T-helper 9 cell (primary cell): ENCODE measurements at places on chromosomes 1 and 21.
A peak's percentile ranks its signal among the peaks of the same experiment; 100 is the strongest.

- no peak for DNase-seq
Measured at GRCh38 chr1:30887485-30888315, 20.9 kb downstream of the SDC3 start.

DNA sequence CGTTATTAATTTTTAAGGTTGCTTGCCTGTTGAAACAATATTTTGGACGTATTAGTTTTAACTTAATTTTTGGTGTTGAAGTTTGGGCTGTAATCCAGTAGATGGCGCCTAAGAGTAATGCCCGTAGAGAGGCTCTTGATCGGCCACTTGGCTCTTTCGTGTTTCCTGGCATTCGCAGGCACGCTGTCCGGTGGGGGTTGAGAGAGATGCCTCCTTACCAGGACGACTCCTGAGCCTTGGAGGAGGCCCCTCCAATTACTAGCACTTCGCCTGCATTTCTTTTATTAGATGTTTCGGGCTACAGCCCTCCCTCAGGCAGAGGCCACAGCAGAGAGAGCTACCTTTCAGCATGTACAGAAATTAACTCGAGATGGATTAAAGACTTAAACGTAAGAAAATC, 12.0 kb downstream of the OR2M4 start:
- DNase-seq: no peak

GRCh38 chr1:171718848-171719247, 23.0 kb downstream of the VAMP4 start:
- no peak for DNase-seq

DNA sequence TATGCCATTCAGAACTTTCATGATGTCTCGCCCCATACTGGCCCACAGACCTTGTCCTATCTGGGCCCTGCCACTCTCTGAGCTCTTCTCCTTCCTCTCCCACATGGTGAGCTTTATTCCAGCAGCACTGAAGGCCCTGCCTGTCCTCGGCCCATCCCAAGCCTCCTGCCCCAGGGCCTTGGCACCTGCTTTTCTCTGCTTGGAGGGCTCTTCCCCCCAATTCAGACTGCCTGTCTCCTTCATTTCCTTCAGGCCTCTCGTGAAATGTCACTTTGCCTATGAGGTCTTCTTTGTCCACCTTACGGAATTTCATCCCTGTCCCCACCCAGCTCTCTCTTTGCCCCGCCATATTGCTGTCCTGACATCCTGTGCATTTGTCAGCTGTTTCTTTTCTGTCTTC, 191.7 kb upstream of the POU3F1 start:
- DNase-seq: no peak

- no peak for DNase-seq
Measured at GRCh38 chr1:205066141-205066818, 18.0 kb downstream of the TMEM81 start.

DNA sequence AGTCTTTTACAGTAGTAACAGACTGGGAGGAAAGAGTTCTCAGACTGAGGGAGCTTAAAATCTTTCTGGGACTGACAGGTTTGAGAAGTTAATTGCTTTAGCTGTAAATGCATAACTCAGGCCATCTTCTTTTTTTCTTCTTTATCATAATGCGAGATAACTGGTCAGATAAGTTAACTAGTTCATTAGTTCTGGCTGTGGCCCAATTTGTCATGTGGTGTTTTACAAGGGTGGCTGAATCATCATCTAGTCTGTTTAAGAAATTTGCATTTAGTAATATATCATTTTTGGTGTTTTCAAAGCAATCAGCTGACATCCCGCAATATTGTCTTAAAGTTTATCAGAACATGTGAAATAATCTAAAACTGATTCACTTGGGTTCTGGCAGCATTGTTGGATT, 14.0 kb downstream of the HSD3B2 start:
- no peak for DNase-seq

- no peak for DNase-seq
Measured at GRCh38 chr1:172753964-172754363, 95.1 kb downstream of the FASLG start.

DNA sequence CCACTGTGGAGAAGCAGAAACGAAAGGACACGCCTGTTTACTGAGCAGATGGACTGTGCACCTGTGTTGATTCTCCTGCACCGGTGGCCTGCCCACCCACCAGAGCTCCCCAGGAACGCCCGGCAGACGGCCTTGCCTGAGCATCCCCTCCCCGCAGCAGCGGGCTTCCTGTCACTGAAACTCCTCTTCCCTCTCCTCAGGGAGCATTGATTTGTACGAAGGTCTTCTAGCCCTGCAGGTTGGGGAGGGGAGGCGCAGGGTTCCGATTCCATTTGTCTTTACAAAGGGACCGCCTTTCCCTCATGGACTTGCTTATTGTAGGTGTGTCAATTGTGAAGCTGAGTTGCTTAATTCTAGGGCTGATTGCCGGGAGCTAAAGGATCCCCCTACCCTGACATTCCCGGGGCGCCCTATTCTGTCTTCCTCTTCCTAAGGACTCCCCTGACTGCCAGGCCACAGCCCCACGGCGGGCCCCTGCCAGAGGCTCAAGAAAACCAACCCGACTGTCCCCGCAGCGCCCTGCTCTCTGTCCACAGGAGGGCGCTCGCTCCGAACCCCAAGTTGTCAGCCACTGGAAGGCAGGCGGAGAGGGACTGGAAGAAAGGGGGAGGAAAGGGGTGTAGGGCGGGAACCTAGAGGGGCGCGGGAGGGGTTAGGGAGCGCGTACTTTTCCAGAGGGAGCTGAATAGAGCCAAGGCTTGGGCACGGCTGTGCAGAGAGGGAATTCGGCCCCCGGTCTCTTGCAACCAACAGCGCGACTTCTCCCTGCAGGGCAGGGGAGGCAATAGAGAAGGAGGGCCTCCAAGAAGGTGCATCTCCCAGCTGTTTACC, 2.8 kb downstream of the S100A6 start:
- DNase-seq: peak; percentile 77

- no peak for DNase-seq
Measured at GRCh38 chr21:42120903-42121535, 49.9 kb downstream of the UMODL1 start.

DNA sequence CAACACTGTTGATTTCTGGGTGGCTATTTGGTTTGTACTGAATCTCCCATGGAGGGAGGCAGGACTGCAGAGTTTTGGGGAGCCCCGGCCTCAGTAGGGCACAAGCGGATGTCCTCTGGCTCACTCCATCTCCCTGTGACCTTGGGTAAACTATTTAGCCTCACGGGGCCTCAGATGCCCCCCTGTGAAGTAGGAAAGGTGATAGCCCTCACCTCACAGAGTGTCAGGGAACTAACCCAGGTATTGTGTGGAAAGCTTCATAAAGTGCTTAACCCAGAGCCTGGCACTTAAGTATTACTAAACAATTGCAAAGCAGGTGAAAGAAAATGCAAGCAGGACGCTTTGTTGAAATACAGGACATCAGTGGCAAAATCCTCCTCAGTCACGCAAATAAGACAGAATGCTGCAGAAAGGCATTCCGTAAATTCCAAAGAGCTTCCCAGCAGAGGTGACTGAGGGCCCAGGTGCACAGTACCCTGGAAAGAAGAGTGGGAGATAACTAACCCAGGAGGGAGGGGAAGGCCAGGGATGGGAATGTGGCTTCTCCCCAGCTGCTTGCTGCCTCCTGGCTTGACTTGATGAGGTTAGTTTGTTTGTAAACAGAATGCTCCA, 436.3 kb downstream of the PRDM2 start:
- no peak for DNase-seq

DNA sequence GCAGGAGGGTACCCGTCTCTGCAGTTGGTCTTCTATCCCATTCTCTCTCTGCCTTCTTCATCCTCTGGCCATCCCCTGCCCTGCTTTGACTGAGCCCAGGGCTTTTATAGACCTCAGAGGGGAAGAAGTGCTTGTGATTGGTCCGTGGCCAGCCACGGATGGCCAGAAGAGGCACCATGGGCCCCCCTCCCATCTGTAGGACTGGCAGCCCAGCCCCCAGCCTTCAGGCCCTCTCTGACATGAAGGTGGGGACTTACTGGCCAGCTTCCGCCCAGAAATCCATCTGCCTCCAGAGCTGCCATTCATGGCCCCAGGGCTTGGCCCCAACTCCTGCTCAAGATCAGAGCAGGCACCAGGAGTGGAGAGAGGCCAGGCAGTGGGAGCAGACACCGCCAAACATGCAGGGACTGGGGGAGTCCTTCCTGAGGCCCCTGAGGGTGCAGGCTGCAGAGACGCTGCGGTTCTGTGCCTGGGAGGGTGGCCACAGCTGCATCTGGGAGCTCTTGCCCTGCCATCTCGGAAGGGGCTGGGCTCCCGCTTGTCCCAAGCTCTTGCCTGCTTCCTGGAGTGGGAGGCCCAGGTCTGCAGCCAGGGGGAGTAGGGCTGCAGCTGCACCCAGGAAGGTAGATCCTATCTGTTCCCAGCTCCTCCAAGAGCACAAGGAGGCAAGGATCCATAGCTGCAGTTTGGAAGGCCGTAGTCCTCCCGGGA, 698.6 kb upstream of the B3GALT2 start:
- no peak for DNase-seq

DNA sequence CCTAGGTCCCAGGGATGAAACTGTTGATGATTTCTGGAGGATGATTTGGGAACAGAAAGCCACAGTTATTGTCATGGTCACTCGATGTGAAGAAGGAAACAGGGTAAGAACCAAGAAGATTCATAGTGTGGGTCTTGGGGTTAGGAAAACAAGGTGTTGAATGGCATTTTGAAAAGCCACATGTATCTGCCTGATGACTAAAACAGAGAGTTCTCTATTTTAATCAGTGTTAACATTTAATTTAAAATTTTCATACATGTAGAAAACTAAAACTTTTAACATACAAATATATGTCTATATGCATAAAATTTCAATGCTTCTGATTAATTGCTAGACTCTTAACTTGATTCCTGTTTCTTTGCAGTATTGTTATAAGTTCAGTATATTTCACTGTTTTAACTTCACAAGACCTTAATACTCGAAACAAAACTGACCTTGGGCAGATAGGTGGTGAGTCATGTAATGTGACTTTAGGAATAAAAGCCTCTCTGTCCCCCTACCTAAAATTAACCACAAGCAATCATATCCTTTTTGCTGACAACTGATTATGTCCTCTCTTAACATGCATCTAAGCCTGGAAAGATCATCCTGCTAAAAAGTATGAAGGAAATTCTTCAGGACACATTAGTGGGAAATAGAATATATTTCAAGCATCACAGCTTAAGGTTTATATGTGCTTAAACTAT, 95.6 kb downstream of the PTPRC start:
- DNase-seq: no peak

DNA sequence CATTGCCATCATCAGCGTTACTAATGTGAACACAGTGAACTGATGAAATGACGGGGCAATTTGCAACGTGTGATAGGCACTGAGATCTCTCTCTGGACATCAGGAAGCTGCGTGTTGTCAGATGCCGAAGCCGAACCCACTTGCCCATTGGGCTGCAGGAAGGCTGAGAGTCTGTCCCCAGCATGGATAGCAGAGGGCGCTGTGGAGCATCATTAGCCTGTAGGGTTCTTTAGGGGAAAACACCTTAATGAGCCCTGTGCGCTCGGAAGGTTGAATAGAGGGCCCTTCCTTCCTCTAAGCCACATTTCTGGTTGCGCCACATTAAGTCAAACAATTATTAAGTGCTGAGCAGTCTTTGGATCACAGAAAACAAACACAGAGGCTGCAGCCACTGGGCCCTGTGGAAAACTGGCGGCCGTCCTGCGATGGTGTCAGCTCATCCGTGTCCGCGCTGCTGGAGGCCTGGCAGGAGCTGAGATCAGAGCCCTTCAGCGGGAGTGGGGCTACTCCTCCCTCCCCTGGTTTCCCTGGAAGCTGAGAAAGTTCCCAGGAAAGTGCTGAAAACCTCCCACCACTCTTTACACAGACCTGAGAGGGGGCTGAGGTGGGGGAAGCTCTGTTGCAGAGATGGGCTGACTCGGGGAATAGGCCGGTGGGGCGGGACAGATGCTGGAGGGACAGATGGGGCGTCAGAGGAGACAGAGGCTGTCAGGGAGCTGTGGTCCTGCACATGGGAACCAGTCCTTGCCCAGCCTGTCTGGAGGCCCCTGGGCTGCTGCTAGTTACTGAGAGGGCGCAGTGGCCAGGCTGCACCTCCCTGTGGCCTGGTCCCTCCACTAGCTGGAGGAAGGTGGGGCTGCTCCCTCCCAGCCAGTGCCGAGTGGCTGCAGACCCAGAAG, 12.7 kb downstream of the TFF2 start:
- DNase-seq: peak; percentile 72

DNA sequence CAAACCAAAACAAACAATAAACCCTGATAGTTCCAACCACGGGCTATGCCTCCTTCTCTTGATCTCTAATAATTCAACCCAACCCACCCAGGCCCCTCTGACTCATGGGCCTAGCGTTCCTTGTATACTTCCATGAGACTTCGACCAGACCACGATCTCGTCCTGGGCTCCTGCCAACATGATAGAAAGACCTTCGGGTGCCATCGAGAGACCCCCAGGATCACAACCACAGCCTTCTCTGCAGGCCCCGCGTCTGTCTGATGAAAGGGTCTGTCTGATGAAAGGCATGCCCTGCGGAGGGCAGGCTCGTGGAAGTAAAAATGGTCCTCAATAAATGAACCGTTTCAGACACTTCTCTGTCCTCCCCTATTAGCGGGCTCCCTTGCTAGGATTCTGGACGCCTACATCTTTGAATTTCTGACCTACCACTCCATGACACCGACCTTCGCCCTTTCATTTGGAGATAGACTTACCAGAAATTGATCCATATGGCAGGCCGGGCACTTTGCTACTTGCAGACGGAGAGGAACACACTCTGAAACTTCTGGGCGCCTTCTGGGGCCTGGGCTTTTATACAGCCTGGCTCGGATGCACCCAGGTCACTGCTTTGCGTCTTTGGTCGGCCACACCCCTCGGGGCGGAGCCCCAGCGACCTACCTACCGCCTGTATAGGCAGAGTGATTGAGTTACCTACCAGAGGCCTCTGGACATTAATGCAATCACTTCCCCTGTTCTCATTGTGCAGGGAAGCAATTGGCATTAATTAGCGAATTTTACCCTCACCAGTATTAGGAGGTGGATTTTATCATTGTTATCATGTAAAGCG, 5.3 kb upstream of the KLF18 start:
- no peak for DNase-seq

GRCh38 chr1:53137729-53138128, 4.7 kb downstream of the SLC1A7 start:
- DNase-seq: no peak

DNA sequence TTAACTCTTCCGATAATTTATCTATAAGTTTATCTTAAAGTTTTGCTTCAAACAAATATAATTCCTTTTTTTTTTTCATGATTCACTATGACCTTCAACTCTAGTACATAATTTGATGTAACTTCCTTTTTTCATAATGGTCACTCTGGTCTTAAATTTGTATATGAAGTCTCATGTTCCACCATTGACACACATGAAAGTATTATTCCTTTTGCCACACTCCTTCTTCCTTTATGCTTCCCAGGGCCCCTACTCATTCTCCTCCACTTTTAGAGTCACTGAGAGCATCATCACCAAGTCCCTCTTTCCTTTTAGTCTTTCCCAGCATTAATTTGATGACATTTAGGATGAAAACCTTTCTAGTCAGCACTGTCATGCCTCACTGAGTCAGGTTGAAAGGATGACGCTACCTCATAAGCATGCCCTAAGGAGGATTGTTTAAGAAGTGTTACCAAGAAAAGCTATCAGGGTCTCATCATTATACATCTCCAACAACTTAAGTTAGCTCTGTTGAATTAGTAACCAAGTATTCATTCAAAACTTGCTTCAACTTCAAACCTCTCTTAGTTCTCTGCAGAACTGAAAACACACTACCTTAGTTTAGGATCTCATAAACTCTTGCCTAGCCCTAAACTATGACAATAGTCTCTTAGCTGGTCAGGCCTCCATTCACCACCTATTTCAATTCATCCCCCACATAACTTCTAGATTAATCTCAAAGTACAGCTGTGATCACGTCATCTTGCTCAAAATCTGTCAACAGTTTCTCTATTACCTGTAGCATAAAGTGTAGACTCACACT, 14.5 kb downstream of the AUNIP start:
- no peak for DNase-seq
